ENCODE measurements at places on chromosomes 2 and 18. TPM values are rescaled to one million over a fixed set of nuclear protein-coding genes. Genes with fewer than 3 reads are reported as not detected.

DNA sequence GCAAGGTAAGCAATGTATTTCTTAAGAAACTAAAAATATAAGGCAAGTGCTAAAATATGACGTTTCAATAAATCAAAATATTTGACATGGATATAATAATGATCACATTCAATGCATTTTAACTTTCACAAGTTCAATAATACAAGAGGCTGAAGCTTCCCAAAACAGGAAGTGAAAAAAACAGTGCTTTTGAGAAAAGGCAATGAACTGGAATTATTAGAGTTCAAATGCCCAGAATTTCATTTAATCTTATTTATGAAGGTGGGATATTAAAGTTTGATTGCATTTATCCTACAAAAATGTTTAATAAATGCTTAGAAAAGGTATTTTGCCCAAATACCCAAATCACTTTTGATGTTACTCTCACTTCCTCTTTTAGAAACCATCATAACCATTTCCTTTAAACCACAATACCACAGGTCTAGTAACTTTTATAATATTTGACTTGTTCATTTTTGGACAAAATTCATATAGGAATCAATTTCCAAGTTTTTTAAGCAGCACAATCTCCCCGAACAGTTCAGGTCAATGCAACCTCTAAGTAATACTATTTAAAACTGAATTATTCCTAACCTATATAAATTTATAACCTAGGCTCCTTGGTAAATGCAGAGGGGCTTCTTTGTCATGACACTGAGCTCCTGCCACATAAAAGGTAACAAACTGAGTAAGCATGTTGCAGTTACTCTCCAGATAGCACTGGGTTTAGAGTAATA, 2.1 kb downstream of the NCKAP1 start:
- no peaks in the 10 kb centered on the region for H3K27me3 ChIP-seq
- peak overlapping the region; percentile 95 for H3K4me3 ChIP-seq
- no peak for DNase-seq
- H3K36me3 ChIP-seq = no peaks in the 10 kb centered on the region
- H3K27ac ChIP-seq = peak overlapping the region; percentile 100

DNA sequence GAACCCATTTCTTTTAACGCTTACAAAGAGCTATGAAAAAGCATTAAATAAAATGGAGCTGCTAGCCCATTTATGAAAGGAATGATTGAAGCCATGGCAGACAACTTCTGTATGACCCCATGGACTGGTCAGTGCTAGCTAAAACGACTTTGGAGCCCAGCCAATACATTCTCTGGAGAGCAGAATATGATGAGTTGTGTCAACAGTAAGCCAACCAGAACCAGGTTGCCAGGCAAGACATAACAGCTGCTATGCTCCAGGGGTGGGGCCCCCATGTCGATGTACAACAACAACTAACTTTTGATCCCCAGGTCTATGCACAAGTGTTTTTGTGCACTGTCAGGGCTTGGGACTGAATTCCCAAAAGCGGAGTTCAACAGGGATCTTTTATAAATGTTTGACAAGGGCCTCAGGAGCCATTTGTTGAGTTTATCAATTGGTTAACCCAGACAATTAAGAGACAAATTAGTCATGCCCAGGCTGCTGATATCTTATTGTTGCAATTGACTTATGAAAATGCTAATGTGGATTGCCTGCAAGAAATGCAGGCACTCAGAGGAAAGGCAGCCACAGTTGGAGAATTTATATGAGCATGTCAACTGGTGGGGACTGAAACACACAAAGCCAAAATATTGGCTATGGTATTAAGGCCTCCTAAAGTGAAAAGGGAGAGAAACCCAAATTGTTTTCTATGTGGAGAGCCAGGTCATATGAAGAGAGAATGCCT, 64.6 kb upstream of the MYO3B start:
- no peak overlapping the region for H3K4me3 ChIP-seq
- H3K36me3 ChIP-seq = no peaks in the 10 kb centered on the region
- no peak for DNase-seq
- H3K27me3 ChIP-seq = no peaks in the 10 kb centered on the region
- no peaks in the 10 kb centered on the region for H3K4me1 ChIP-seq

Gene REG3G
- total RNA-seq = not detected

Gene IL36RN
- not detected for total RNA-seq

Gene TMEM163
- total RNA-seq = not detected

Gene SERPINB2
- total RNA-seq = not detected

GRCh38 chr18:22552254-22552653, 134.5 kb upstream of the CTAGE1 start:
- H3K4me1 ChIP-seq = peaks cover 30% of the 10 kb centered on the region
- no peaks in the 10 kb centered on the region for H3K36me3 ChIP-seq

DNA sequence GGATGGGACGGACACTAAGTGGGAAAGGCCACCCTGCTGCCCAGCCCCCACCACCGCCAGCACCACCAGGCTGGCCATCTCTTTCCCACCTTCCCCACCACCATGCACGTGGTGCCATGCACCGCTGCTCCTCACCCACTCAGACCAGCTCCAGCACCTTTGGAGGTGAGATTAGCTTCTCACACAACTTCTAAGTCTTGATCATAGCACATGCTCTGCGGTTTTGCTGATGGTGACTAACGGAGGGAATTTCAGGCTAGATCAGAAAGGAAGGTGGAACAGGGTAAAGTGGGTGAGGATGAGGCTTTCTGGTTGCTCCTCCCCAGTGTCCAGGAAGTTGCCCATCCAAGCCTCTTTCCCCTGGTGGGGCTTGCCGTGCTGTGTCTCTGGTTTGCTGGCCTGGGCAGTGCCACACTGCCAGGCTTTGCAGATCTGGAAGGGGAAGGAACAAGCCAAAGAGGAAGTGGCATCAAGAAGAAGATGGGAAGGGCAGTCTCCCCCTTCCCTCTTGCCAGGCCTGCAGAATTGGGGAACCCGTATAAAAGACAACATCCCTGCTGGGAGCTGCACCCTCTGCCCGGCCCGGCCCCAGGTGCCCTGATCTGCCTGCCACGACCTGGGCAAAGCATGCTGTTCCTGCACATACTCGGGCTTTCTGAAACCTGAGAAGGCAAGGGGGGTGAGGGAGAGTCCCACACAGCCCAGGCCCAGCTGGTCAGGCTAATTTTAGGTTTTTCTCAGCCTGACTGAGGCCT, 44.3 kb upstream of the CAB39 start:
- no peaks in the 10 kb centered on the region for H3K4me1 ChIP-seq
- H3K36me3 ChIP-seq = no peaks in the 10 kb centered on the region
- DNase-seq = no peak

- no peak overlapping the region for H3K4me3 ChIP-seq
- DNase-seq = no peak
- H3K4me1 ChIP-seq = no peaks in the 10 kb centered on the region
- H3K27me3 ChIP-seq = no peaks in the 10 kb centered on the region
- H3K27ac ChIP-seq = no peak overlapping the region
These were observed 21.2 kb downstream of the TGFA start for GRCh38 chr2:70532244-70532935.

Gene SP5
- total RNA-seq = 2.8 TPM

Gene EXOC6B
- total RNA-seq = 32.4 TPM

Gene PSMA8
- not detected for total RNA-seq

DNA sequence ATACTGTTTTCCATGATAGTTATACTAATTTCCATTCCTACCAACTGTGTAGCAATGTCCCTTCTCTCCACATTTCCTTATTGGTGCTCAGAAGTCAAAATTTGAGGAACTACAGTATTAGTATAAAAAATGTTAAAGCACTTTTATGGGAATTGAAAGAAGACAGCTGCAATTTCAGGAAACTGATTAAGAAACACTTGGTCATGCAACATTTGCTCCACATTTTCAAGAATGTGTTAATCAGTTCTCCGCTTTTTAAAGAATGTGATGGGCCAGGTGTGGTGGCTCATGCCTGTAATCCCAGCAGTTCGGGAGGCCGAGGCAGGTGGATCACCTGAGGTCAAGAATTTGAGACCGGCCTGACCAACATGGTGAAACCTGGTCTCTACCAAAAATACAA, 33.6 kb upstream of the MGAT4A start:
- H3K27ac ChIP-seq = no peak overlapping the region
- no peak overlapping the region for H3K4me3 ChIP-seq
- H3K27me3 ChIP-seq = no peaks in the 10 kb centered on the region

DNA sequence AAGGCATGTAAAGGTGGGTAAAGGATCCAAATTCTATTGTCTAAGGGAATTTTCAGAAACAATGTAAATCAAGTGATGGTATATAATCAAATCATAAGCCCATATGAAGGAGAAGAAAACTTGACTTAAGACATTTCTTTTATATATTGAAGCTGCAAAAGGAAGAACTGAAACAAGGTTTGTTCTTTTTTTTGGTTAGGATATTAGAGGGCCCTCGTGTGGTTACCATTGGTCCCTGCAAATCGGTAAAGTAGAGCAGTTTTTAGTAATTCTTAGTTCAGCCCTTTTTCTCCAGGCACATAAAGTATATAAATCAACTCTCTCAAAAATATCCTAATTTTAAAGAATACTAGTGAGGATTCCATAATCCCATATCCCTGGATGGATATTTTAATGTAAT, 105.6 kb upstream of the STK17B start:
- no peaks in the 10 kb centered on the region for H3K4me1 ChIP-seq
- no peaks in the 10 kb centered on the region for H3K27me3 ChIP-seq
- DNase-seq = no peak
- no peak overlapping the region for H3K4me3 ChIP-seq
- H3K36me3 ChIP-seq = no peaks in the 10 kb centered on the region

Measured in ascending aorta (tissue), 2 donors.